G401 (cell line): ENCODE measurements at places on chromosomes 5 and 9.

GRCh38 chr5:163870441-163870840 lies 365.0 kb downstream of the MAT2B start:
- DNase-seq: no peak

GRCh38 chr9:116238776-116239340 lies 85.3 kb downstream of the PAPPA start:
- DNase-seq: no peak

DNA sequence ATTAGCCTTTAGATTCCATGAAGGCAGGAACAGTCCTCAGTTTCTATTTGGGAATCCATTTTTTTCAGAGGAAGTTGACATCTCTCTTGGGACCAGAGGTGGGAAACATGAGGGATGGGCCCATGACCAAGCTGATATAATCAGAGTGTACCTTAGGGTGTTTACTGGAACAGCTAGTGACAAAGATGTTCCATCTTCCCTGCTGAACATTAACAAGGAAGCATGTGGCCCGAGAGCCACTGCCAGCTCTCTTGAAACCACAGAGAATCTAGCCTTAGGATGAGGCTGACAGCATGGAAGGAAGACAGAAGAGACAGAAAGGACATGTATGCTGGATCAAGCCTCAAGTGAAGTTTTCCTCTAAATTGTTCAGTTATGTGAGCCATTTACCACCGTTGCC lies 16.0 kb downstream of the AQP3 start:
- no peak for DNase-seq

- no peak for DNase-seq
Measured at GRCh38 chr9:86350006-86350760, 4.0 kb downstream of the TUT7 start.

GRCh38 chr9:120714846-120715388 lies 647 bp upstream of the MEGF9 start:
- peak; percentile 38 for DNase-seq

GRCh38 chr5:163578652-163579051 lies 73.2 kb downstream of the MAT2B start:
- no peak for DNase-seq

GRCh38 chr5:149731332-149731616 lies 1.2 kb downstream of the PPARGC1B start:
- no peak for DNase-seq

DNA sequence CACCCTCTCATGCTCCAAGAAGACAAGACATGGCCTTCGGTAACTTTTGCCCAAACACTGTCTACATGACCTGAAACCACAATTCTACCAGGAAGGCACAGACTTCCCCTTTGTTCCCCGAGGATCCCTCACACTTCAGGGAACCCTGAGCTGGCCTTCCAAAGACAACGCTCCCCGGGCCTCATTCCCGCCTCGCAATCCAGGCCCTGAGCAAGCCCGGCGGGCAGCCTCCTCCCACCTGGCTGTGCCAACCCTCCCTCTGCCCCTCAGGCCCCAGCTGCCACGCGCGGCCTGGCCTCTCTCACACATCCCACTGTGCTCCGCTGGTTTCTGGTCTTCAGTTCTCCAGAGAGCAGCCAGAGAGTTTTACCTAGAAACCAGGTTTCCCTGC lies 7.3 kb downstream of the QSOX2 start:
- DNase-seq: no peak

DNA sequence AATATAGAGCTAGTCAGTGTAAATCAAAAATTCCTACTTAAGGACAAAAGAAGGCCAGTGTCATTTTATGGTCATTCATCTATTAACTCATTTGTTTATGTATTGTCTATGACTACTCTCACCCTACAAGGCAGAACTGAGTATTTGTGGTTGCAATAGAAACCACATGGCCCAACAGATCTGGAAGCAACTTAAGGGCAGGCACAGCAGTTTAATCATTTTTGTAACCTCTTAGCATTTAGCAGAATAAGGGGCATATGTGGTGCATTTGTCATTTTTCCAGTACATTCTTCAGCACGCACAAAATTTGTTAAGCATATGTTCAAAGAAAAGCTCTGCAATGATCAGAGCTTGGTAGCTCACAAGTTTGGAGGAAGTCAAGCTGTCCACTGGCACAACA lies 1.1 kb downstream of the FKBP15 start:
- no peak for DNase-seq

DNA sequence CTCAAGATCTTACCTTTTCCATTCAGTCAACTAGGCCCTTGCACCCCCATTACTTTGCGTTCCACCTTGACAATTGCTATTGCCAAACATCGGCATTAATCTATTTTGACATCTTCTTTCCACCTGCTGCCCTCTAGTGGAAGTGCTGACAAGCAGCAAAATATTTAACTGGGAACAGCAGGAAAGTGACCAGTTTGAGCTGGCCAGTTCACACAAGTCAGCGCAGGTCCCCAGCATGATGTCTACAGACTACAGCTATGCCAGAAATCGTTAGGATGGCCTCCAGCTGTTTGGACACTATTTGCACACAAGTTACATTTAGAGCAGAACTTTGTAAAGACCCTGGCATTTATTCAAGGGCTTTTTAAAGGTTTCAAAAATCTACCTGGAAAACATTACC lies 160.1 kb downstream of the GHR start:
- DNase-seq: peak; percentile 27

- no peak for DNase-seq
Measured at GRCh38 chr9:88084357-88085183, 53.7 kb downstream of the SPATA31C2 start.

DNA sequence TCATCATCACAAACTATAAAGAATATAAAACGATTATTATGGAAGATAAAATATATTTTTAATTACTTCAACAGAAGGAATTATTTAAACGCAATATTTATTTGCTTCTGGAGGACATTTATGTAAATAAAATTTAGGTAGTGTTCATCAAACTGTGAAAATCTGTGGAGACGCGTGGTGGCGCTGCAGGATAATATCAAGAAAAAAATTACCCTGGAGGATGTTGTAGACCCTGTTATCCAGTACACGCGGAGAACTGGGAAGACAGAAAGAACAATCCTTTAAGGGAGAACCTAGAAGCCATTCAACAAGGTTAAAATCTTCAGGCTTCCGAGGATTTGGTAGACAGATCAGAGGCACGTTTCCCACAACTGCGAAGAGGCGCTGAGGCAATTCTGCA lies at the start of gene PCDHB12:
PCDHB12 (plus strand) TSS at position 242 of the 400 bp plus-strand sequence. CDS start 189 bp downstream, outside the sequence.
- DNase-seq: peak; percentile 55

DNA sequence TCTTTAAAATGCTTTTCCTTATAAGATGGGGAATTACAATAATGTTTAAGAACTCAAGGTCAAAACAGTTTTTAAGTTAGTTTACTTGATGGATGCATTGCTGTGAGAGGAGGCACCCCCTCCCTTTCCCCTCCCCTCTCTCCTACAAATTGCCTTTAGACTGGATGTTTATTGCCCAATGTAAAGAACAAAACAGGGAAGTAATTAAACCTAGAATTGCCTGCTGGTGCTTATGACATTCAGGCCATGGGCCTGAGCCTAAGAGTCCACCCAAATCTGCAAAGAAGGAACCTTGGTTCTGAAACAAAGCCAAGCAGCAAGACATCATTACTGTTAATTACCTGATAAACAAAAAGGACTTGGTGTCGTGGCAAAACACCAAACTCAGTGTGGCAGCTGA lies 630.3 kb downstream of the ISL1 start:
- DNase-seq: no peak

GRCh38 chr5:91058575-91058974 lies 324.5 kb downstream of the ARRDC3 start:
- no peak for DNase-seq
